ENCODE measurements at places on chromosomes 3 and 15. TPM values are rescaled to one million over a fixed set of nuclear protein-coding genes. Genes with fewer than 3 reads are reported as not detected.

The LRRC3B gene
- 0.19 TPM for total RNA-seq

The AGBL1 gene
- total RNA-seq, result 0.21 TPM

The CPN2 gene
- not detected for total RNA-seq

The C15orf62 gene
- total RNA-seq, result 0.87 TPM

The SEC11A gene
- total RNA-seq, result 115 TPM

The CPB1 gene
- total RNA-seq, result 7.3 TPM

The ARGFX gene
- total RNA-seq, result not detected

The UROC1 gene
- not detected for total RNA-seq

The GPR27 gene
- total RNA-seq, result 2.1 TPM

The MYRIP gene
- 10.3 TPM for total RNA-seq

The MITF gene
- total RNA-seq, result 28.4 TPM

GRCh38 chr3:177449360-177450006 lies 252.2 kb upstream of the TBL1XR1 start:
- H3K27me3 ChIP-seq, result no peaks in the 10 kb centered on the region
- peaks cover 2% of the 10 kb centered on the region for H3K4me1 ChIP-seq
- DNase-seq, result no peak
- H3K4me3 ChIP-seq, result no peak overlapping the region
- H3K27ac ChIP-seq, result no peak overlapping the region

- H3K4me1 ChIP-seq, result no peaks in the 10 kb centered on the region
- DNase-seq, result no peak
- peak overlapping the region; percentile 68 for H3K27ac ChIP-seq
- no peaks in the 10 kb centered on the region for H3K36me3 ChIP-seq
- no peak overlapping the region for H3K4me3 ChIP-seq
These were observed 93.8 kb upstream of the SLC4A7 start for GRCh38 chr3:27578032-27578431.

GRCh38 chr3:142028243-142028777 lies 121.0 kb downstream of the TFDP2 start:
- no peak for DNase-seq
- no peaks in the 10 kb centered on the region for H3K4me1 ChIP-seq
- H3K27me3 ChIP-seq, result no peaks in the 10 kb centered on the region
- no peaks in the 10 kb centered on the region for H3K36me3 ChIP-seq

DNA sequence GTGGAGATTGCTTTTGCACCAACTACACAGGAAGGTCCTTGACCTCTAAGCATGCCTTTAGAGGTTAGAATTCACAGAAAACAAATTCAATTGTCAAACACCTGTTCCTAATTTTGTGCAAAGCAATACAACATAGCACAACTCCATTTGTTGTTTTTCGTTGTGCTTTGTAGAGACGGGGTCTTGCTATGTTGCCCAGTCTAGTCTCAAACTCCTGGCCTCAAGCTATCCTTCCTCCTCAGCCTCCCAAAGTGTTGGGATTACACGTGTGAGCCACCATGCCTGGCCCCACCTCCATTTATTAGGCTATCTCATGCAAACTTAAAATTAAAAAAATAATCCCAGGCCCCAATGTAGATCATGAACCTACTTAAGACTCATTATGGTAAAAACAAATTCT lies 6.0 kb downstream of the NCBP2 start:
- peaks cover 14% of the 10 kb centered on the region for H3K36me3 ChIP-seq
- no peak for DNase-seq
- no peaks in the 10 kb centered on the region for H3K27me3 ChIP-seq
- H3K4me1 ChIP-seq, result no peaks in the 10 kb centered on the region

DNA sequence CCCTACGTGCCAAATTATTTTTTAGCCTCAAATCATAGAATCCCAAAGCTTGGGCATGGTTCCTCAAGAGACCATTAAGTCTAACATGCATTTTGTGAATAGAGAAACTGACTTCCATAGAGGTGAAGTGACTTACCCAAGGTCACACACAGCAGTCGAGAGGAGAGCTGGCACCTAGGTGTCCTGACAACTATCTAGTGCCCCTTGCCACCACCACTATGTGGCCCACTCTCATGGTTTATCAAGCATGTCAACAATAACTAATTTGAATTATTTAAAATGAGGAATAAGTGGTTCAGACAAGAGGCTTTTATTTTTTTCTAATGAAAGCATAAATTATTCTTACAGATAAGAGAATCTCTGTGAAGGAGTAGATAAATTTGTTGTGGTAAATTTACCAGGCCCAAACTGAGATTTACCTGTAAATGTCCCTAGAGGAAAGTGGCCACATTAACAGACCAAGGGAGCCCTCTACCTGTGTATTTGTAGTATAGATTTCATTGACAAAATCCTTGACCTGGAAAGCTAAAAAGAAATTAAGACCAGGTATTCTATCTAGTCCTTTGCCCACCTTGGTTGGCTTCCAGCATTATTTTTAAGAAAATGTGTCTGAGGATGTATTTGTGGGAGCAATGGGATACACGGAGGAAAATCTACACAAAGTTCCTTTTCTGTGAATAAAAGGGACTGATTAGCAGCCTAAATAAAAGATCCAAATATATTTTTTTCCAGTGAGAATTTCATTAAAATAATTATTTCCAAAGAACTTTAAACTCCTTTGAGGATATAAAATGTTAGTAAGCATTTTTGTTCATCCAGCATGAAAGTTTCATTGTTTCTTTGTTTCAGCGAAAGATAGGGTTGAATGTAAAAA lies 49.1 kb downstream of the IQCH start:
- H3K27me3 ChIP-seq, result no peaks in the 10 kb centered on the region
- H3K36me3 ChIP-seq, result no peaks in the 10 kb centered on the region
- DNase-seq, result no peak
- no peak overlapping the region for H3K27ac ChIP-seq
- no peaks in the 10 kb centered on the region for H3K4me1 ChIP-seq

DNA sequence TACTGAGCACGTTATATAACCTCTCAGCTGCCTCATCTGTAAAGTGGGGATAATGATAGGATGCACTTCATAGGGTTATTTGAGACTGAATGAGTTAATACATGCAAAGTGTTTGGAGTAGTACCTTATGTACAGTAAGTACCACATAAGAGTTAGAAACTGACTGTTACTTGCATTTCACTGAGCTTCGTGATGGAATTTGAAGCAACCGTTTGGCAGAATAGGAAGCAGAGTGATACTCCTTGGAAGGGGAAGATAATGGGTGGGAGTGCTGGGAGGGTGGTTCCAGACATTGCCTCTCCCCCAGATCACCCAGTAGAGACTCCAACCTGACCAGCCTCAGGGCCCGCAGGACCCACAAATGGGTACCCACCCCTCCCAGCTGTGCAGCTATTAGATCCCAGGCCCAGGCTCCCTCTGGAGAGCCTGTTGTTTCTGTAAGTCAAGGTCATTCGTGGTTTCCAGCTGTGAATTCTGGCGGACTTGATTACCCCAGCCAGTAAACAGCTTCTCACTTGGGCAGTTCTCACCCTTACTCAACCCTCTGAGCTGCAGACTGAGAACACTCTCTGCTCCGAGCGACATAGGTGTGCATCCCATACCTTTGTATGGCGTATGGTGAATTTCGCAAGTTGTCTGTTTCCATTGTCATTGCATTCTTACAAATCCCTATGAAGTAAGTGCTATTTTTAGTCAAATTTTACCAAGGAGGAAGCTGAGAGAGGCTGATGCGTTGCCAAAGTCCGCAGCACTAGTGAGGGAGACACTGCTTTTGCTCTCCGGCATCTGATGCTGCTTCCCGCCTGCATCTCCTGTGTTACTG lies 11.1 kb downstream of the ALPK3 start:
- peak; percentile 71 for DNase-seq
- peak overlapping the region; percentile 20 for H3K27ac ChIP-seq
- H3K4me1 ChIP-seq, result peaks cover 6% of the 10 kb centered on the region
- H3K4me3 ChIP-seq, result no peak overlapping the region

GRCh38 chr3:31767920-31768319 lies 213.1 kb downstream of the OSBPL10 start:
- H3K36me3 ChIP-seq, result no peaks in the 10 kb centered on the region
- H3K27me3 ChIP-seq, result no peaks in the 10 kb centered on the region
- no peak overlapping the region for H3K27ac ChIP-seq
- no peak overlapping the region for H3K4me3 ChIP-seq

DNA sequence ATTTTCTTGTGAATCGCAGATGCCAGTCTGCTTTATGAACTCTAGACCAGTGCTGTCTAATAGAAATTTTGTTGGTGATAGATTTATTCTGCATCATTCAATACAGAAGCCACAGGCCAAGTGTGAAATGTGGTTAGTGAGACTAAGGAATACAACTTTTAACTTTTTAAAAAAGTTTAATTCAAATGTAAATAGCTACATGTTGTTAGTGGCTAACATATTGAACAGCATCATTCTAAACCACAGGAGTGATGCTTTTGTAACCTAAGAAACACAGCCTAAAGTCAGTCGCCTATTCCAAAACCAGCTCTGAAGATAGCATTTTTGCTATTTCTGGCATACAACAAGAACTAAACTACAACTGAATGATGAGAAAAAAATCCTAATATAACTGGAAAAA lies 164.8 kb upstream of the CBLB start:
- no peaks in the 10 kb centered on the region for H3K36me3 ChIP-seq
- no peaks in the 10 kb centered on the region for H3K4me1 ChIP-seq
- H3K27me3 ChIP-seq, result peaks cover 2% of the 10 kb centered on the region
- DNase-seq, result no peak

DNA sequence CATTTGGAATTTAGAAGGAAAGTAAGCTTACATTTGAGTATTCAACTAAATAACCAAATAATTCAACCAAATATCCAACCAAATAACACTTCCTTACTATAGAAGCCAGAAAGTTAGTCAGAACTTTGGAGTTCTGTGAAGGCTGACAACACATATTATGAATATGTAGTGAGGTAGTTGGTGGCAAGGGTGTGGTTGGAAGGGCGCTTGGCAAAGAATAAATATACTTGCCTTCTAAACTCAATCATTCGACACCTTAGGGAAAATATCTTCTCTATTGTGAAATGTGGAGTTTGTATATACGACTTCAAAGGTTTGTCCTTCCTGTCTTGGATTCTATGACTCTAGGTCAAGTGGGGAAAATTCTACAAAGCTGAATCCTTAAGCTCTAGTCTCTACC lies 111.7 kb upstream of the OSTN start:
- H3K36me3 ChIP-seq, result no peaks in the 10 kb centered on the region
- no peaks in the 10 kb centered on the region for H3K27me3 ChIP-seq
- DNase-seq, result no peak
- H3K4me3 ChIP-seq, result no peak overlapping the region
- H3K4me1 ChIP-seq, result no peaks in the 10 kb centered on the region

GRCh38 chr3:134194247-134194646 lies 56.4 kb downstream of the RYK start:
- H3K27me3 ChIP-seq, result no peaks in the 10 kb centered on the region
- no peak overlapping the region for H3K27ac ChIP-seq
- DNase-seq, result no peak
- H3K36me3 ChIP-seq, result peaks cover 2% of the 10 kb centered on the region
- no peaks in the 10 kb centered on the region for H3K4me1 ChIP-seq
- no peak overlapping the region for H3K4me3 ChIP-seq

GRCh38 chr15:50107591-50108408 lies 11.2 kb downstream of the ATP8B4 start:
- no peaks in the 10 kb centered on the region for H3K4me1 ChIP-seq
- no peaks in the 10 kb centered on the region for H3K27me3 ChIP-seq
- no peaks in the 10 kb centered on the region for H3K36me3 ChIP-seq

GRCh38 chr3:33063651-33064051 lies 33.3 kb downstream of the GLB1 start:
- no peaks in the 10 kb centered on the region for H3K36me3 ChIP-seq
- H3K27ac ChIP-seq, result no peak overlapping the region
- no peaks in the 10 kb centered on the region for H3K27me3 ChIP-seq
- DNase-seq, result no peak

GRCh38 chr3:69869643-69870042 lies 129.9 kb upstream of the SAMMSON start:
- no peak for DNase-seq
- no peaks in the 10 kb centered on the region for H3K27me3 ChIP-seq
- H3K36me3 ChIP-seq, result no peaks in the 10 kb centered on the region
- H3K4me1 ChIP-seq, result no peaks in the 10 kb centered on the region
- H3K27ac ChIP-seq, result no peak overlapping the region

DNA sequence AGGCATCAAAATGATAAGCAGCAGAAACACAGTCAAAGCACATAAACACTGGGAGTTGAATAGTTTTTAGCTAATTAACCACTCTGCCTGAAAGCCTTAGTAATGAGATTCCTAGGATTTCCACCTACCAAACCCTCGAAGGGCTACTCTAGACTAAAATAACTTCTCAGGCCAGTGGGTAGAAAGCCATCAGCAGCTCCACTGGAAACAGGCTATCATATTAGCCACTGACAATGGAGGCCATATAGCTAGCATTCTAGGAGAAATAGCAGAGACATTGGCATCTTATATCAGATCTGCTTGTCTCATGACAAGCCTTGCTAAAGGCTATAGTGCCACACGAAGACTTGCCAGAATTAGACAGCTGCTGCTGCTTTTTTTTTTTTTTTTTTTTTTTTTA lies 4.5 kb upstream of the CAPN3 start:
- H3K4me1 ChIP-seq, result no peaks in the 10 kb centered on the region
- H3K4me3 ChIP-seq, result no peak overlapping the region
- DNase-seq, result no peak
- H3K27me3 ChIP-seq, result no peaks in the 10 kb centered on the region

DNA sequence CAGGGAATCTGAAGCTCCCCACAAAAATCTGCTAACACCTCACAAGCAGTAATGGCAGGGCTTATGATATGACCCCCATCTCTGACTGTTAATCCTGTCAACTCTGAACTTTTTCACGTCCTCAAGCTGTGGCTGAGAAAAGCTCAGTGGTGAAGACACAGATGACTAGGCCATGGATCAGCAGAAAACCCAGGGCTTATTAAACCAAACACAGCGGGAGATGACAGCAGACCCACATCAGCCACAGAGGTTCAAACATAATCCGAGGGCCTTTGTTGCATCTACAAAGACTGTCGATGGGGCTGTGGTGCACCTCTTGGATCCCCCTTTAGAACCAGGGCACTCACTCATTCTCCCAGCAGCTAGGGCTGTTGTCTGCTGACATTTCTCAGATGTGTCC lies 50.4 kb downstream of the GLB1 start:
- H3K27me3 ChIP-seq, result no peaks in the 10 kb centered on the region
- DNase-seq, result no peak
- no peak overlapping the region for H3K4me3 ChIP-seq
- no peaks in the 10 kb centered on the region for H3K4me1 ChIP-seq
- H3K36me3 ChIP-seq, result peaks cover 10% of the 10 kb centered on the region

DNA sequence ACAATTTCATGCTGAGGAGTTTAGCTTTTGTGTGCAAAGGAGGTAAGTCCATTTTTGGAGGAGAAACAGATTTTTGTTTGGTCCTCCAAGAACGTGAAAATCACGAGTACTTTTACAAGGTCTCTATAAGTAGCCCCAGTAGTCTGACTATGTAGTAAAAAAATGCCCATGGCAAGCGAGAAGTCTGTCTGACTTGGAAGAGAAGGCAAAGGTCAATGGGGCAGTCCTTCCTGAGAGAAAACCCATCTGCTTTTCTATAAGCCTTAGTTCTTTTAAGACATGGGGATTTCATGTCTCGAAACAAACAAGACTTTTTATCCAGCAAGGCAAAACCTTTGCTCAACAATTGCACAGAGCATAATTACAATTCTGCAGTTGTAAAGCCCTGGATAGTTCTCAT lies 183.2 kb downstream of the GAP43 start:
- H3K4me1 ChIP-seq, result no peaks in the 10 kb centered on the region
- H3K4me3 ChIP-seq, result no peak overlapping the region
- H3K27me3 ChIP-seq, result no peaks in the 10 kb centered on the region
- no peaks in the 10 kb centered on the region for H3K36me3 ChIP-seq

- H3K4me3 ChIP-seq, result no peak overlapping the region
- no peaks in the 10 kb centered on the region for H3K4me1 ChIP-seq
- no peak for DNase-seq
- no peaks in the 10 kb centered on the region for H3K36me3 ChIP-seq
- H3K27me3 ChIP-seq, result no peaks in the 10 kb centered on the region
These were observed 1.4 kb downstream of the PLSCR1 start for GRCh38 chr3:146542978-146543377.

- DNase-seq, result no peak
- H3K27me3 ChIP-seq, result no peaks in the 10 kb centered on the region
- no peak overlapping the region for H3K4me3 ChIP-seq
- no peaks in the 10 kb centered on the region for H3K4me1 ChIP-seq
- no peaks in the 10 kb centered on the region for H3K36me3 ChIP-seq
- no peak overlapping the region for H3K27ac ChIP-seq
These were observed 99.8 kb downstream of the NSUN3 start for GRCh38 chr3:94162700-94163099.
